ENCODE measurements at places on chromosomes 6 and 20.

GRCh38 chr6:30885481-30885998 is 1.2 kb downstream of the DDR1 start:
- DNase-seq = no peak

DNA sequence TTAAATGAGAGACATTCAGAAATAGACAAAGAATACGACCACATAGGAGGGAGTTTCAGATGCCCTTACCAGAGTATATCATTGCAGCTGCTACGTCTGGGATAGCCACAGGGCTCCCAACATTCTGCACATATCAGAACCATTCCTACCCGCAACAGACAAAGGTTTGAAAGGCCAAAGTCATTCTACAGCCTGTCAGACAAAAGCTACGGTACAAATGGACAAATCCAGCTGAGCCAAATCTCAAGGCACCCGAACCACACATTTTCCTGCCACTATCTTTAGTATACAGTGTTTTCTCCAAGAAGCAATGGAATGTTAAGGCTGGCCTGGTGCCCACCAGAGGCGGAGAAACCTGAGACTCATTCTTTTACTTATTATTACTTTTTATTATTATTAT is 30.5 kb upstream of the LYRM2 start:
- DNase-seq = no peak

GRCh38 chr6:166955865-166956443 is 396 bp downstream of the RNASET2 start:
- DNase-seq = peak; percentile 26

DNA sequence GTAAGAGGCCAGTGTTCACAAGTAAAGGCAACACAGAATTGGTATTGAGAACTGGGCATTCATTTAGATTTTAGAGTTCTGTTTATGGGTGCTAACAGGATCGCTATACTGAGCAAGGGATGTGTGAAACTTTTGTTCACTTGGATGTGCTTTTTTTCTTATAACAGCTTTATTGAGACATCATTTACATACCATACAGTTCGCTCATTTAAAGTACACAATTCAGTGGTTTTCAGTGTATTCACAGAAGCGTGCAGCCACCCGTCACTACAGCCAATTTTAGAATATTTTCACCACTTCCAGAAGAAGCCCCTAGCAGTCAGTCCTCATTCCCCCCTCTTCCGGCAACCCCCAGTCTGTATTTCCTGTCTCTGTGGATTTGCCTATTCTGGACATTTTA is 48.7 kb downstream of the GFRA4 start:
- no peak for DNase-seq

- DNase-seq = no peak
Measured at GRCh38 chr6:11522812-11523605, 14.5 kb upstream of the TMEM170B start.

- DNase-seq = no peak
Measured at GRCh38 chr6:90490030-90490716, 96.7 kb downstream of the MAP3K7 start.

- DNase-seq = no peak
Measured at GRCh38 chr6:102742754-102743356, 1349.3 kb downstream of the GRIK2 start.
